ENCODE measurements at places on chromosomes 7 and 10. TPM values are rescaled to one million over a fixed set of nuclear protein-coding genes. Genes with fewer than 3 reads are reported as not detected.

NEUROG3 gene
- total RNA-seq = not detected

SLC39A12 gene
- not detected for total RNA-seq

STAG3 gene
- total RNA-seq = 2.5 TPM

NEBL gene
- total RNA-seq = 12.5 TPM

BMPR1A gene
- 15.6 TPM for total RNA-seq

DNA sequence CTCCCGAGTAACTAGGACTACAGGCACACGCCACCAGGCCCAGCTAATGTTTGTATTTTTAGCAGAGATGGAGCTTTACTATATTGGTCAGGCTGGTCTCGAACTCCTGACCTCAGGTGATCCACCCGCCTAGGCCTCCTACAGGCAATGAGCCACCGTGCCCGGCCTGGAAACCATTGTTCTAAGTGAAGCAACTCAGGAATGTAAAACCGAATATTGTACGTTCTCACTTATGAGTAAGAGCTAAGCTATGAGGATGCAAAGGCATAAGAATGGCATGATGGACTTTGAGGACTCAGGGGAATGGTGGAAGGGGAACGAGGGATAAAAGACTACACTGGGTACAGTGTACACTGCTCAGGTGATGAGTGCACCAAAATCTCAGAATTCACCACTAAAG lies 235.1 kb upstream of the AUTS2 start:
- DNase-seq = no peak
- peaks cover 10% of the 10 kb centered on the region for H3K27me3 ChIP-seq
- no peak overlapping the region for H3K27ac ChIP-seq
- no peaks in the 10 kb centered on the region for H3K4me1 ChIP-seq
- H3K4me3 ChIP-seq = no peak overlapping the region

DNA sequence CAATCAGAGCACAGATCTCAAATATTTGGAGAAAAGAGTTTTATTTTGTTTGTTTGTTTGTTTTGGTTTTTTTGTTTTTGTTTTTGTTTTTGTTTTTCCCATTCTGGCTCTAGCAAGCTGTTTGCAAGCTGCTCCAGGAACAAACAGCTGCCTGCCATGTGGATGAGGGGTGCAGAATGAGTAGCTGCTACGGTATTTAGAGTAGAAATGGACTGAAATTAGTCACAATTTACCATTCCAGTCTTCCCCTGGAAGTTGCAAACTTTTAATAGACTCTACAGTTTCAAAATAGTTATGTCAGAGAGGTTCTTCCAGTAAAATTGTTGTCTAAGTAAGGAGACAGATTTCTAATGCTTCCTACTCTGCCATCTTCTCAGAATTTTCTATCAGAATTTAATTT lies 27.1 kb upstream of the TAS2R16 start:
- no peaks in the 10 kb centered on the region for H3K4me1 ChIP-seq
- H3K4me3 ChIP-seq = no peak overlapping the region
- H3K36me3 ChIP-seq = no peaks in the 10 kb centered on the region
- DNase-seq = no peak
- no peaks in the 10 kb centered on the region for H3K27me3 ChIP-seq

DNA sequence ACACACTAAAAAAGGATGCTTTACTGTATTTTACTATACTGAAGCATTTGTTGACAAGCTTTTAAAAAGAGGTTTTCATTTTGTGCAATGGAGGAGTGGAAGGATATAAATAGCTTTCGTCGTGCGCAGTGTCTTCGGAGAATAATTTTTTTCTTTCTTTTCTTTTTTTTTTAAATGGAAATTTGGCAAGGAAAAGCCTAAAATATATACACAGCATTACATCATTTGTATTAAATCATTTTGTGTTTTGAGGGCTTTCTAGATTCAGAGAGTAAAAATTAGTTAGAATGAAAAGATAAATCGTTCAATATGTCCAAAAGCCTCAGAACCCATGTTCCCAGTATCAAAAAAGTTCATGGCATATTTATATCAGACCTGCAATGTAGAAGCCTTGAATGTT lies 150.2 kb upstream of the FERD3L start:
- H3K4me1 ChIP-seq = no peaks in the 10 kb centered on the region
- no peaks in the 10 kb centered on the region for H3K27me3 ChIP-seq
- no peak overlapping the region for H3K27ac ChIP-seq
- H3K36me3 ChIP-seq = no peaks in the 10 kb centered on the region

All from K562 (cell line).